ENCODE measurements at places on chromosomes 2 and 18.

GRCh38 chr2:120391911-120392665 lies 46.2 kb downstream of the INHBB start:
- DNase-seq = no peak

GRCh38 chr2:232126301-232127099 lies 165.0 kb downstream of the DIS3L2 start:
- DNase-seq = no peak

GRCh38 chr2:108637304-108637669 lies 82.0 kb upstream of the RANBP2 start:
- no peak for DNase-seq

- DNase-seq = no peak
These were observed 21.8 kb downstream of the SCN3A start for GRCh38 chr2:165182029-165182428.

DNA sequence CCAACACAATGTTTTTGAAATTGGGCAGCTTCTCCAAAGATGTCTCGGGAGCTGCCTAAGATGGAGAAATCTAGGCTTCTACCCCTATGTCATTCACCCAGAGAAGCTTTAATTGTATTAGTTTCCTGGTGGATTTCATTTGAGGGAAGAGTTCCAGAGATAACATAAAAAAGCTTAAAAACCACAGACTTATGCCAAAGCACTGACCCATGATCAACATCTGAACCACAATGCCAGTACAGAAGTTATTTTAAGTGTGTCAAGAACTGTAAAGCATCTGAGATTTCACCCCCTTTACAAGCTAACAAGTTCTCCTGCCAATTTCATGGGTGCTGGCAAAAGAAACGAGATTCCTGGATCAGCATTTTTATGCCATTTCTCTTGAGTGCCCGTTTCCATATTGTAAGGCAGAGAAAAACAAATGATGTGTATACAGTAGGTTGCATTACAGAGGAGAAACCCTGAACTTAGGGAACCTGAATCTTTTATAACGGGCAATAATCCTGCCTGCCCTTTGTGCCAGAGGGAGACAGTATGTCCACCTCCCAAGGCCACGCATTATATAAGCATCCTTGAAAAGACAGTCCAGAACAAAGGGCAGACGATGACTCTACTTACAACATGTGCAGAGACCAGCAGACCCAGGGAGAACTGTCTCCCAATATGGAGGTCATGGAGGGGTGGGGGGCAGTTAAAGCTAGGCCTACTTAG lies 44.1 kb downstream of the MREG start:
- DNase-seq = no peak

- no peak for DNase-seq
These were observed 438.6 kb upstream of the POU3F3 start for GRCh38 chr2:104415284-104415683.

Data from GM04503 (cell line).